ENCODE measurements at places on chromosomes 16 and 17.

DNA sequence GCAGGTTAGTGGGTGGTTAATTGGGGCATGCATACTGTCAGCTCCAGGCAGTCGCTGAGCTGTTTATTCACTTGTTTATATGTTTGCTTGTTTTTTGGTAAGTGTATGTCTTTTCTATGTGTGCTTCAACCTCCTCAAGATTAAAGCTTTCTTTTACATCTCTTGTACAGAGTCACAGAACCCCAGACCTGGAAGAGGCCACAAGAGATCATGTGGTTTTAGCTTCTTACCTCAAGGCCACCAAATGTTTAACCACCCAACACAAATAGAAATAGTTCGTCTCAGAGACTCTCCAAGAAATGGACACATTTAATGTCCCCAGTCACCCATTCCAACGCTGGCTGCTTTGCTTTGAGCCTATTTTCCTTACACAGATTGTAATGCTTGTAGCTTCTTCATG, 11.8 kb upstream of the TMEM98 start:
- no peak for DNase-seq

DNA sequence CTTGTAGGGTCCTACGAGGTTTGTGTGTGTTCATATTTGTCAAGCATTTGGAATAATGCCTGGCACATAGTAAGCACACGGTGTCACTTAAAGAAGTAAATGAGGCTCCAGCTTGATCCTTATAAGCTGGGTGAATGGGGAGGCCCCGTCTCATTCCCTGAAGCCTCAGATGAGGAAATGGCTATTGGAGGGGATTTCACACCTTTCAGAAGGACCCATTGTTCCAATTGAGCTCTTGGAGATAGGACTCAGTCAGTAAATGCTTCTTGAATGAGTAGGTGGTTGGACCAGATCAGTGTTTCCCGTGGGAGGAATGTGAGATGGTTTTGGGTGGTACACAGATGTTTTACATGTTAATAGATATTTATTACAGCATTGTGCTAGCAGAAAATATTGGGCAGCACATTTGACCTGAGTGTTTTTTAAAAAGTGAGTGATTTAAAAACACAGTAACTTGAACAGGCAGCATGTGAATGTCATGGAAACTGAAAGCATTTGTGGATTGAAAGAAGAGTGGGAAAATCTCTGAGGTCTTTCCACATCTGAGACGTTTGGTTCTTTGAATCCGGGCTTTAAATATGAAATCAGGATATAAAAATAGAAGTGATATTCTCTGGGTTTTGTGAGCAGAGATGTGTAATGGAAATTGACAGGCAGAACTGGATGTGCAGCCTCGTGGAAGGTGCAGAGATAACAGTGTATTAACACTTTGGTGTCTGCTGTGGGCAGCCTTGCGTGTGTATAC, 36.4 kb upstream of the ARHGAP17 start:
- peak; percentile 78 for DNase-seq

DNA sequence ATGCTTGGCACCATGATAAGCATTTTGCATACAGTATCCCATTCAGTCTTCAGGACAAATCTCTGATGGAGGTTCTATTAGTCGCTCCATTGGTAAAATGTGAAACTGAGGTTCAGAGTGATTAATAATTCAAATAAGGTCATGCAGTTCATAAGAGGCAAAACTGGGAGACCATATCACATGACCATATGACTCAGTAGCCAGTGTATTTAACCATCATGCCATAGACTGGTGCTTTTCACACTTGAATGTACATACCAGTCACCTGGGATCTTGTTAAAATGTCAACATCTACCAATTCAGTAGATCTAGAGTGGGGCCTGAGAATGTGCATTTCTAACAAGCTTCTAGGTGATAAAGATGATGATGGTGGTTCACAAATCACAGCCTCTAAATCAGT, 4.3 kb downstream of the ACSM3 start:
- DNase-seq: no peak

GRCh38 chr16:84710686-84711085, 10.9 kb downstream of the USP10 start:
- DNase-seq: no peak

- DNase-seq: peak; percentile 64
Measured at GRCh38 chr16:20004931-20005330, 68.8 kb downstream of the GPR139 start.

DNA sequence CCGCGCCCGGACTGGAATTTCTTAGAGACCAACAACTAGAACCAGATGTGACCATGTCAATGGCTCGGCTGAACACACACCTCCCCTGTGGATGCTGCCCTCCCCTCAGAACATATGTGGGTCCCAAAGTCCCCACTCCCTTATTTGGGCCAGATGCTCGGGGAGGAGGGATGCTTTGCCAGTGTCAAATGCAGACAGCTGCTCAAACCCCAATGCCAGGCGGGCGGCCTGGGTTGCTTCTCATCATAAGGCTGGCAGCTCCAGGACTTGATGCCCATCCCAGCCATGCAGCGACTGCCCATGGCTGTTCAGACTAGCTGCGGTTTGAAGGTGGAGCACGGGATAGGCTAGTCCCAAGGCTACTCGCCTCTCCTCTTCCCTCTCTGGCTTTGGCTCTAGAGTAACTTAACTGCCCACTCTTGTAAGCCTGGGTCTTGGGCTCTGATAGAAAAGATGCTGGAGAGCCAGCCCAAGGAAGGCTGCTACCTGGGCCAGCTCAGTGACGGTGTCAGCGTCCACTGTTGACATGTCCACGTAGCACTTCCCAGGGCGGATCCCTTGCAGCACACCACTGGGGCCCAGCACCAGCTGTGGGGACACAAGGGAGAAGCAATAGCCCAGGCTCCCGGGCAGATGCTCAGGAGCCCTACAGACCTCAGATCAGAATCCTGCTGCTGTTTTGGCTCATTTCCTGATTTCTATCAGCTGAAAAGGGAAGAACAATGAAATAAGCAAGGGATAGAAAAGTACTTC, 11.0 kb upstream of the ROGDI start:
- DNase-seq: no peak

DNA sequence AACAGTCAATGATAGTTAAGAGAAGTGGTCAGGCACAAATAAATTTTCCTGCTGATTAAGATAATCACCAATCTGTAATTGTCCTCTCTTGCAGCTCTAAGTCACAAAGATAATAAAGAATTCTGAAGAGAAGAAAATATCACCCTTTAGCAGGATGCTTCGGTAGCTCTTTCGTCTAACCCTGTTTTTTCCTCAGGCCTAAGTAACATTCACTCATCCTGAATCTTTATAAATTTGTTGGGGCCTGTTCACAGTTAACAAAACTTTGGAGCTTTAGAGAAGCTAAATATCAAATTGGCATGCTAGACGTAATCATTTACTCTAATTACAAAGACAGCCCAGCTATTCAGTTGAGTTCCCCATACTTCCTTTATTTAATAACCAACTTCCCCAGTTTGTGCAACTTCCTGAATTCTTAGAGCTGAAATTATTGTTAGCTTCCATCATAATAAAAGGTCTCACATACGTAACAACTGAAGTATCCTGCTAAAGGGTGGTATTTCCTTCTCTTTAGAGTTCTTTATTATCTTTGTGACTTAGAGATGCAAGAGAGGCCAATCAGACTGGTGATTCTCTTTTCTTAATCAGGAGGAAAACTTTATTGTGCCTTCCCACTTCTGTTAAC, 118.6 kb downstream of the TANGO6 start:
- no peak for DNase-seq

- no peak for DNase-seq
Measured at GRCh38 chr17:64256913-64257807, 5.9 kb downstream of the TEX2 start.

DNA sequence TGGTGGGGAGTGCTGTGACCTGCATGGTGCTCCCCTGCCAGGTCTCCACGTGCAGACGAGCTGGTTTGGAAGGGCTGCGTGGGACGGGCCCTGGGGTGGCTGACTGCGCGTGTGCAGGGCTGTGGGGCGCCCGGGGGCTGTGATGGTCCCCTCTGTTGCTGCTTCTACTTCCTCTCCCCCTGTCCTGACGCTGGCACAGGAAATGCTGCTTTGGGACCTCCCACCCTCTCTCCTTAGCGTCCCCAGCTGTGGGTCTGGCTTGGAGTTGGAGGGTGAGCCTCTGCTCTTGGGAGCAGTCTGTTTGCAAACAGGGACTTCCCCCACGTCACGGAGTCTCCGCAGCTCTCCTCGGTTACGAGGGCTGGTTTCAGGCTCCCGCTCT, 35.2 kb downstream of the TSC2 start:
- DNase-seq: no peak

Data from endodermal cell (in vitro differentiated cells).